CD8-positive, alpha-beta T cell (primary cell): ENCODE measurements at places on chromosomes 6 and 20.

- no peak for DNase-seq
Measured at GRCh38 chr20:37350649-37351574, 5.0 kb downstream of the SRC start.

DNA sequence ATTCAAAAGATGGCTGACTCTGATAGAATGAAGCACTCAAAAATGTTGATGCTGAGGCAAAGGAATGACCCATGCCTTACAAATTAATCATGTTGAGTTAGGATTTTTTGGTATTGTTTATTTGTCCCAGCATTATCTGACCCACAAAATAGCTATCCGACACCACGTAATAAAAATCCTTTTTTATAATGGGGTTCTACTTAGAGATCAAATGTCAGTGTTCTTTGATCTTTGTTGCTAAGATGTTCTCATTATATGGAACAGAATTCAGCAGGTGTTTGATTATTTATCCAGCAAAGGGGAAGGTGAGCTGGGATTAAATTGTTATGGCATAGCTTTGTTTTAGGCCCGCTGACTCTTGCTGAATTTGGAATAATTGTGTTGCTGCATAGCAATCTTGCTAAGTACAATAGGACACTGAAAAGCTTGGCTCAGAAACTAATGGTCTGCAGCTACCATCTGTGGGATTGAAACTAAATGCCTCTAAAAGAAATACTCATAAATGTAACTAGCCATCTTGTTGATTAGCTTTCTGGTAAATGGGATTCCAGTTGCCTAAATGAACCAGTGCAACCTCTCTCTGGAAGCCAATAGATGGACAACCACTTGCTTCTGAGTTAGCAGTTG, 180.2 kb upstream of the HDAC2 start:
- DNase-seq, result no peak

- DNase-seq, result peak; percentile 15
Measured at GRCh38 chr6:28525496-28526039, at the start of gene GPX5. Gene GPX5, plus strand, starts transcription at chr6:28525881. Its CDS starts 133 bp downstream, at chr6:28526014.

GRCh38 chr6:46789434-46790354, 3.5 kb upstream of the MEP1A start:
- DNase-seq, result no peak

GRCh38 chr20:61345656-61346055, 93.6 kb downstream of the CDH4 start:
- no peak for DNase-seq

DNA sequence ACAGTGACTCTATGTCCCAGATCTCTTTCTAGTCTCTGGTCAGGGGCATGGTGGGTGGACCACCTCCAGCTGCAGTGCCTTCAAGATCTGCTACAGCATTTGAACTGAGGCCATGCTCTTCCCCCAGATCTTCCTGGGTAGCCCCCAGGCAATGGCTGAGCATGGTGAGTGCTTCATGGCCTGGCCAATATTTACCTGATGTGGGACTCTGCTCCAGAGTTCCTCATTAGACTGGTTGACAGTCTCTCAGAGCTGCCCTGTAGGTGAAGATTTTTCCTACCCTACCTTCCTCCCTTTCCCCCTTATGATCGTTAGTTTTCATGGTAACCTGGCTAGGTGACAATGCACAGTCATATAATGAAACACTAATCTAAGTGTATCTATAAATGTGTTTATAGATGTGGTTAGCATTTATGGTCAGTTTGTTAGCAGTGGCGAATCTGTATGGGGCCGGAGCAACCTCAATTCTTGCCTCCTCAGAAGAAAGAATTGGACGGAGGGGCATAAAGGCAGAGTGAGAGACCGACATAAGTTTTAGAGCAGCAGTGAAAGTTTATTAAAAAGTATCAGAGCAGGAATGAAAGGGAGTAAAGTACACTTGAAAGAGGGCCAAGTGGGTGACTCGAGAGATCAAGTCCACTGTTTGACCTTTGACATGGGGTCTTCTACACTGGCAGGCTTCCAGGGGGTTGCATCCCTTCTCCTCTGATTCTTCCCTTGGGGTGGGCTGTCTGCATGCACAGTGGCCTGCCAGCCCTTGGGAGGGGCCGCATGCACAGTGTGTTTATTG, 256.3 kb downstream of the CD83 start:
- no peak for DNase-seq

DNA sequence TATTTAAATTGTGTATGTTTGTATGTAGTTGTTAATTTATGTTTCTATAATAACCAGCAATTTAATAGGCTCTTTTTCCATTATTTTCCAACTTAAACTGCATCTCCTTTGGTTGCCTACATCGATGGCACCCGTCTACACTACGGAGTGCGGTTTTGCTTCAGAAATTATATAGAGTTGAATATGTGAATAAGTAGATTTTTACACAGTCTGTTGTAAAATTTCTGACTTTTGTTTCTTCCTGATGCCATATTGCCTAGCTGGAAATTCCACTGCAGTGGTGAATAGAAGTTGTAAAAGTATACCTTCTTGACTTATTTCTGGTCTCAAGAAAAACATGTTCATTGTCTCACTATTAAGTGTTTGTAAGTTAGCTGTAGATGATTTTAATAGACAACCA, 404.1 kb upstream of the EPHA7 start:
- DNase-seq, result no peak

- peak; percentile 49 for DNase-seq
Measured at GRCh38 chr6:163416557-163417253, 2.2 kb downstream of the QKI start.

DNA sequence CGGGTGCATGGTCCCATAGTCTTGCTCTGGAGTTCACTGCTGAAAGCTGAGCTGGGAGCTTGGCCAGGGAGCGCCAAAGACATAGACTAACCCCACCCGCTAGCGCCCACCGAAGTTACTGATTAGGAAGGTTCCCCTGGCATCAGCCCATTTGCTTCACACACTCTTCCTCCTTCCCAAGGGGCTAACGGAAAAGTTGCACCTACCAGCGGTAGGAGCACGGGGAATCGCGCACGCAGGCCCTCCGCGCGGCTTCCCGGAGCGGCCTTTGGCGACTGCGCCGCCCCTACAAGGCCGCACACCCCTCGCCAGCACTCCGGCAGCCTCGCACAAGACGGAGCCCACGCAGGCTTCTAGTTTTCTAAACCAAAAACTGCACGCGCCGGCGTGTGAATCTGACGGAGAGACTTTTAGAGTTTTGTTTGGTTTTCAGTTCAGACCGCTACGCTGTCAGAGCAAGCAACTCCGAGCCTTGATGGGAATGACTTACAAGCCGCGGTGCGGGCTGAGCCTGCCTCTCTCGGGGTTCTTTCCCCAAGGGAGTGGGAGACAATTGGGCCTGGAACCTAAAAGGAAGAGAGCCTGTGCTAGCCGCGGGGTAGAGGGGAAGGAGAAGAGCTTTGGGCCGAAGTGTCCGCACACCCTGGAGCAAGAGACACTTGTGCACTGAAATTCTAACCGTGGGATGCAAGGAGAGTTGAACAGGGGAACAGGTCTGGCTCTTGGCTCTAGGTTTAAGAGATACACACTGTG, 891 bp upstream of the POU3F2 start:
- no peak for DNase-seq

DNA sequence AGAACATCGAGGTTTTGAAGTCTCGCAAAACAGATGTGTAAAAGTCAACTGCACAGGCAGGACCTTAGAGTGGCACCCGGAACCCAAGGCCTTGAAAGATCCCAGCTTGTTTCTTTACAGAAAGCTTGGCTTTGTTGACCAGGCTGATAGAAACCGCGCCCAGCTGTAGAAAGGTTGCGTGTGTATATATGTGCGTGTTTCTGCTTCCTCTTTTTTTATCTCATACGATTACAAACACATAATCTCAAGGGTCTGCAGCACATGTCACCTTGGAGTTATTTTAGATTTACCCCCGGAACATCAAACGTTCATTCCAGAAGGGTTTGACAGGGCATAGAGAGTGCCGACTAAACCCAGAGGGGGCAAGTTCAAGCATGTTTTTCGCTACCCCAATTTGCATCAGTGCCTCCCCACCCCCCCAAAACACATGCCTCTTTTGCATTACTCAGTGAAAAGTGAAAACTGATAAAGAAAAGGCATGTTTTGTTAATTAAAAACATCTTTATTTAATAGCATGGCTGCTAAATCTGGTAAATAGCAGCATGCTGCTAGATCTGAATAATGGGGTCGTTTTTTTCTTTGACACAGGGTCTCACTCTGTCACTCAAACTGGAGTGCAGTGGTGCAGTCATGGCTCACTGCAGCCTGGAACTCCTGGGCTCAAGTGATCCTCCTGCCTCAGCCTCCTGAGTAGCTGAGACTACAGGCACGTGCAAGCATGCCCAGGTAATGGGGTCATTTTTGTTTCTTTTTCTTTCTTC, 33.2 kb upstream of the NCOA3 start:
- no peak for DNase-seq

GRCh38 chr6:160362556-160362955, 14.4 kb downstream of the SLC22A3 start:
- no peak for DNase-seq

DNA sequence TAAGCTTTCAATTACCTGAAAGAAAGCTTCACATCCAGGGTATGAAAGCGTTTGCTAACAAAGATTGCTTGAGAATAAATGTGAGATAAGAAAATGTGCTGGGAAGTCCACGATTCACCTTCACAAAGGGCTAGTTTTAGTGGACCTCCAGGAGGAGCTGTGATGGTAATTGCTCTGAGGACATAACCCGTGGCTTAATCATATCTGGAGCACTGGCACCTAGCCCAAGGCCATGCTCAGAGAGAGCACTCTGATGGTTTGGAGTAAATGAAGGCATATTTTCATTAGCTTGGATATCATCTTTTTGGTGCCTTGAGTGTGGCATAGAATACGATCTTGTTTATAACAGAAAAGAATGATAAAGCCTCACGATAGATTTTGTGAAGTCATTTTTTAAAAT, 46.9 kb upstream of the BACH2 start:
- DNase-seq, result no peak

- peak; percentile 96 for DNase-seq
Measured at GRCh38 chr20:63641792-63642523, 11.3 kb downstream of the STMN3 start.

DNA sequence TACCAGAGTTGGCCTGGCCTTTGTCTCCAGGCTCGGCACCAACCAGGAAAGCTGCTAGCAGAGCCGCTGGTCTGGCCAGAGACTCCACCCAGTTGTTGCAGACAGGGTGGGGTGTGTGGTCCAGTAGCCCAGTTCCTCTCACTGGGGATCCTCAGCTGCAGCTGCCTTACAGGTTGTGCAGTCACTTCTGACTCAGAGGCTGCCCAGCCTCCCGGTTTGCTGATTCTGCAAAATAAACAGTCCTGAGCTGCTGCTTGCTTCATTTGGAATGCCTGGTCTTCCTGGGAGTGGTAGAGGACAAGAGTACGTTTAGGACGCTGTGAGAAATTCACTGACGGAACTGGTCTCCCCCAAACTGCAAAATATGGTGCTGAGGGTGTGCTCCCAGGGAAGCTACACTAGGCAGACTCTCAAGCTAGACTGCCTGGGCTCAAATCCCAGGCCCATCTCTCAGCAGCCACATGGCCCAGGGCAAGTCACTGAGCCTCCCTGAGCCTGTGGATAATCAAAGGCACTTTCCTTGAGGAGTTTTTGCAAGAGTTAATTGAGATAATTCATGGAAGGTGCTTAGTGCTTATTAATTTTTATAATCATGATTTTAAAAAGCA, 246.1 kb downstream of the TFAP2C start:
- no peak for DNase-seq

DNA sequence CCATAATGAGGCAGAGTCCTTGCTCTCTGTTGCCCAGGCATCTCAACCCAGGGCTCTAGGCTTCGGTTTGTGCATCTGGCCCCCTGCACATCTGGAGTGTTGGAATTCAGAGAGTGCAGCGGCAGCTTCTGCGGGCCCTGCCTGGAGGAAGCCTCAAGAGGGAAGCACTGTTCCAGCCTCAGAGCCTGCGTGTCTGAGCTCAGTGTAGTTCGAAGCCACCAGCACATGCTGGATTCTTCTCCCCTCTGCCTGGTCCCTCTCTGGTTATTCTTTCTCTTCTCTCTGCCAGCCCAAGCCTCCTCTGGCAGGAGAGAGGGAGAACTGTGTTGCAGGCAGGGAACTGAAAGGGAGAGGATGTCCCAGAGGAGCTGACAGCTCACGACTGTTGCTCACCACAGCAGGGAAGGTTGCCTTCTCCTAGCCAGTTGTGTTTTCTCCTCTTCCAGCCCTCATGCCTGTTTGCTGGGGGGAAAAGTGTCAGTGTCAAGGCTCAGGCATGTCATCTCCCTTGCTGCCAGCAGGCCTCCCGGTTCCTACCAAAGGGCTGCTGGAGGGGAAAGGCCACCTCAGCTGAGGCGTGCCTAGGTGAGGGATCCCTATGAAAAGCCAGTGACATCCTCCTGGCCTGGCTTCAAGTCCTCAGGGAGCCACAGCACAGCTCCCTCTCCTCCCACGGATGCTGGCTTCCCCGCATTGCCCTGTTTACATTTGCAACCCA, 126.0 kb upstream of the LRFN2 start:
- no peak for DNase-seq

- no peak for DNase-seq
Measured at GRCh38 chr20:56750430-56750829, 121.3 kb downstream of the TFAP2C start.

DNA sequence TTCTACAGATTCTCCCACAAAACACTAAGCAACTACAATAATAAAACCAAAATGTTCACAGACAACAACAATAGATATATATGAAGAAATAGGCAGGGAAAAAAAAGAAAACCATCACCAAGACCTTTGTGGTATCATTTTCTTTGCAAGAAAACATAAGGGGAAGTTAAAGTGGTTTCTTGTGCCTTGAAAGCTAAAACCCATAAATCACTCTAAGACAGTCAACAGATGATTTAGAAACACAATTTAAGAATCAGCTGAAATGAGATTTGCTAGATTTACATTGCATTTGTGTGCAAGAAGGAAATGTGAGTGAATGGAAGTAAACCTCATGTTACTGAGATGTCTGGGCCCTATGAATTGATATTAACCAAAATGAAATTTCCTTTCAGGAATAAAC, 1265.4 kb upstream of the GJE1 start:
- no peak for DNase-seq

DNA sequence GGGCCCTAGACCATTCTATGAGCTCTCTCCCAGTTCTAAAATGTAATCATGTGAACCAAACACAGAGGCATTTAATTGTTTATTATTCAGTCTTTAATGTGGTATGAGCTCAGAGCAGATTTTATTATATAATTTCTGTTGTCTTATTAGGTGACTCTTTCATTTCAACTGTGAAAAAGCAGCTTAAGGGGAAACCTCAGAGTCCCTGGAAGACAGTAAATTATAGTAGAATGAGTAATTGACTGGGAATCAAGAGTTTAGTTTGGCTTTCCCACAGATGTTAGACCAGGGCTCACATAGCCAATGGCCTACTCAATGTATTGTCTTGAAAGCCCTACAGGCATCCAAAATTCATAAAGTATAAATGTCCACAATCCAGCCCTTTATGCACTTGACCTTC, 390.4 kb upstream of the SLC35B3 start:
- no peak for DNase-seq

GRCh38 chr6:89385156-89385667, 26.9 kb downstream of the RRAGD start:
- DNase-seq, result no peak

- no peak for DNase-seq
Measured at GRCh38 chr6:52612336-52613054, 35.6 kb upstream of the TRAM2 start.

GRCh38 chr6:83199863-83200225, 6.7 kb downstream of the RWDD2A start:
- DNase-seq, result no peak

- no peak for DNase-seq
Measured at GRCh38 chr6:71043902-71044301, 87.0 kb upstream of the B3GAT2 start.

- no peak for DNase-seq
Measured at GRCh38 chr6:33779290-33779689, 9.6 kb downstream of the LEMD2 start.

GRCh38 chr6:31401403-31401802, 2.0 kb upstream of the MICA start:
- no peak for DNase-seq
